Left lung (tissue), 14 donors: ENCODE measurements at places on chromosomes 12 and 14. TPM values are rescaled to one million over a fixed set of nuclear protein-coding genes. Genes with fewer than 3 reads are reported as not detected.

DNA sequence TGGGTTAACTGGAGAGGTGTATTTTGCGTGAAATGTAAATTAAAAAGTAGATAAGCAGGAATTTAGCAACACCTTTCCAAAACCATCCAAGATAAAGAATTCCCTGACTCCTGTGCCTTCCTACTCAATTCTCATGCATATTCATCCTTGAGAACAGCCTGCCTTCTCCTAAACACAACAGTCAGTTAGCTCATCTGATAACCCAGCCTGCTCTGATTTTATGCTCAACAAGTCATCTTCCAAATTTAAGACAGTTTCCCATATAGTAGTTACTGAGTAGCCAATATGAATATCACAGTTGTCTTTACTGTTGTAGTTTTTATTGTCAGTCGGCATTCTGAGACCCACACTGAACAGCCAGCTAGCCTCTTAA is 27.1 kb downstream of the CPNE8 start:
- H3K36me3 ChIP-seq, result no peaks in the 10 kb centered on the region
- no peak for DNase-seq
- H3K4me3 ChIP-seq, result no peak overlapping the region

GRCh38 chr12:45292486-45293195 is 76.7 kb downstream of the ANO6 start:
- no peaks in the 10 kb centered on the region for H3K36me3 ChIP-seq
- no peak for DNase-seq
- H3K27ac ChIP-seq, result no peak overlapping the region
- no peak overlapping the region for H3K4me3 ChIP-seq
- H3K4me1 ChIP-seq, result no peaks in the 10 kb centered on the region

- DNase-seq, result no peak
- no peak overlapping the region for H3K4me3 ChIP-seq
- H3K36me3 ChIP-seq, result no peaks in the 10 kb centered on the region
- H3K27me3 ChIP-seq, result no peaks in the 10 kb centered on the region
- H3K27ac ChIP-seq, result no peak overlapping the region
Measured at GRCh38 chr12:123085730-123086487, 65.0 kb downstream of the PITPNM2 start.

The RTL1 gene
- 0.13 TPM for polyA plus RNA-seq

The KRT75 gene
- not detected for polyA plus RNA-seq

DNA sequence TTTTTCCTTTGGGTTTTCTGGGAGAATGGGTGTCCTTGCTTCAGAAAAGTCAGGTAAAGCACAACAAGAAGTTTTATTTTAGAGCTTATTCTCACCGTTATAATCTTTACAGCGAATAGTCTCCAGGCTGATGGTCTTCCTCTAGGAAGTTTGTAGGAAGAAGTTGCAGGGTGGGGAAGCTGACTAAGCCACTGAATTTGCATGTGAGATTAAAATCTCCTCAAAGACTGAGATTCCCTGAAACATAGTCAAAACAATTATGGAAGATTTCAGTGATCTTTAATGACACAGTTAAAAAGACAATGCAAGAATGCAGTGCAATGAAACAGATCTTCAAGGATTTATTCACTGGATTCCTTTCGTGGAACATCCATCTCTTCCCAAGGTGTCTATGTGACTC is 1.2 kb downstream of the TAS2R10 start:
- H3K27me3 ChIP-seq, result no peaks in the 10 kb centered on the region
- no peaks in the 10 kb centered on the region for H3K4me1 ChIP-seq
- H3K4me3 ChIP-seq, result no peak overlapping the region
- no peak overlapping the region for H3K27ac ChIP-seq
- DNase-seq, result no peak

GRCh38 chr12:133080026-133080367 is 726 bp upstream of the ZNF140 start:
- H3K4me1 ChIP-seq, result peaks cover 4% of the 10 kb centered on the region
- H3K27ac ChIP-seq, result peak overlapping the region; percentile 99
- peak overlapping the region; percentile 76 for H3K4me3 ChIP-seq
- H3K36me3 ChIP-seq, result peaks cover 33% of the 10 kb centered on the region
- H3K27me3 ChIP-seq, result no peaks in the 10 kb centered on the region
- peak; percentile 96 for DNase-seq

GRCh38 chr14:54579621-54580020 is 12.7 kb downstream of the SAMD4A start:
- no peaks in the 10 kb centered on the region for H3K27me3 ChIP-seq
- H3K4me3 ChIP-seq, result no peak overlapping the region
- H3K36me3 ChIP-seq, result no peaks in the 10 kb centered on the region
- no peak for DNase-seq
- no peak overlapping the region for H3K27ac ChIP-seq

- H3K4me1 ChIP-seq, result no peaks in the 10 kb centered on the region
- H3K4me3 ChIP-seq, result no peak overlapping the region
- no peak for DNase-seq
- no peak overlapping the region for H3K27ac ChIP-seq
Measured at GRCh38 chr12:79326222-79326621, 364.5 kb downstream of the PAWR start.

The AGAP2 gene
- polyA plus RNA-seq, result 0.33 TPM

DNA sequence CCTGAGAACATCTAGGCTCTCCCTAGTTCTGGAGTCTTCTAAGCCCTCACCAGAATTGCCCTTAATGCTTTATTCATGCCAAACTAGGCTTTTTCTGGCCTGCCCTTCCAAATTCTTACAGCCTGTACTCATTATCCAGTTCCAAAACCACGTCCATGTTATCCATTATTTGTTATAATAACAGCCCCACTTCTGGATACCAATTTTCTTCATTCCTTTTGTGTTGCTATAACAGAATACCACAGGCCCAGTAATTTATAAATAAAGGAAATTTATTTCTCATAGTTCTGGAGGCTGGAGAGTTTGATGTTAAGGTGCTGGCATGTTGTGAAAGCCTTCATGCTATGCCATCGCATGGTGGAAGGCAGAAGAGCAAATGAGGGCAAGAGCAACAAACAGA is 68.0 kb upstream of the AMIGO2 start:
- no peaks in the 10 kb centered on the region for H3K27me3 ChIP-seq
- H3K4me1 ChIP-seq, result no peaks in the 10 kb centered on the region
- no peak overlapping the region for H3K27ac ChIP-seq

DNA sequence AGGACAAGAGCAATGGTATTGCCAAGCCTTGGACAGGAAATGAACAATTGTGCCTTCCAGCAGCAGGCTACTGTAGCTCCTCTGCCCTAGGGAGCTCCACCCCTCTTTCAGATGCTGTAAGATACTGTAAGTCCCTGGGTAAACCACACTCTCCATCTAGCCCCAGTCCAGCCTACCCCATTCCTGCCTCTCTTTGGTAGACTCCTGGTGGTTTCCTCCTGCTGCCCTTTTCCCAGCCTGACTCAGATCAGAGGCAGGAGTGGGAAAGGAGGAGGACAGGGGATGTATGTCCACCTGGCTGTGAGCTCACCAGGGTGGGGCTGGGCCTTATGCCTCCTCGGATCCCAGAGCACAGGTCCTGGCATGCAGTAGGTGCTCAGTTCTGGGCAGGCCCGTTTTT is 174.6 kb downstream of the ESRRB start:
- H3K27me3 ChIP-seq, result no peaks in the 10 kb centered on the region
- H3K4me3 ChIP-seq, result no peak overlapping the region
- H3K36me3 ChIP-seq, result no peaks in the 10 kb centered on the region

- no peaks in the 10 kb centered on the region for H3K4me1 ChIP-seq
- DNase-seq, result no peak
- H3K27me3 ChIP-seq, result no peaks in the 10 kb centered on the region
- H3K27ac ChIP-seq, result no peak overlapping the region
Measured at GRCh38 chr12:124028555-124028925, 55.5 kb downstream of the ZNF664 start.

DNA sequence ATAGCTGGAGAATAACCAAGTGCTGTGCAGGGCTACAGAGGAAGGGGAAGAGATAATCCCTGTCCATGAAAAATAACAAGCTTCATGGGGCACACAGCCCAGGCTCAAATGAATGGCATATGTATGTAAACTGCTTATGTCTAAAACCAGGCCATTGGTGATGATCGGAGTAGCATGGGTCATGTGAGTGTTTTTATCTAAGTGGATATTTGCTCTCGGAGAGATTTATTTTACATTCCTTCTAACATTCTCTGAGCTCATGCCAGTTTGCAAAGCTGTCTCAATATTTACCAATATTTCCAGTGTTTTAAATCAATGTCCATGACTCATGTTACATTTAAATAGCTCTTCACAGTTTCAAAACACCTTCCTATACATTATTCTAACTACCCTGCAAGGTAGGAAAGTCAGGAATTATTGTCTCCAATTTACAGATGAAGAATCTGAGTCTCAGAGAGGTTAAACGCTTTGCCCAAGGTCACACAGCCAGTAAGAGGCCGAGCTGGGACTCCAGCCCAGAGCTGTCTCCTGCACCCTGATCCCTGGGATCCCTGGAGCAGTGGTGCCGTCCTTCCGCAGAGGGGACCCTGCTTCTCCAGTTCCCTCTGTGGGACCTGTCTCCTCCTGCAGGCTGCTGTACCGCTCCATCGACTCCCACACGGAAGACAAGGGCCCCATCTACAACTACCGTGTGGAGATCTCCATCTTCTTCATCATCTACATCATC is 186.7 kb upstream of the FKBP4 start:
- no peaks in the 10 kb centered on the region for H3K36me3 ChIP-seq
- H3K27me3 ChIP-seq, result peaks cover 18% of the 10 kb centered on the region
- H3K4me3 ChIP-seq, result no peak overlapping the region
- peak; percentile 59 for DNase-seq
- H3K4me1 ChIP-seq, result peaks cover under 1% of the 10 kb centered on the region

DNA sequence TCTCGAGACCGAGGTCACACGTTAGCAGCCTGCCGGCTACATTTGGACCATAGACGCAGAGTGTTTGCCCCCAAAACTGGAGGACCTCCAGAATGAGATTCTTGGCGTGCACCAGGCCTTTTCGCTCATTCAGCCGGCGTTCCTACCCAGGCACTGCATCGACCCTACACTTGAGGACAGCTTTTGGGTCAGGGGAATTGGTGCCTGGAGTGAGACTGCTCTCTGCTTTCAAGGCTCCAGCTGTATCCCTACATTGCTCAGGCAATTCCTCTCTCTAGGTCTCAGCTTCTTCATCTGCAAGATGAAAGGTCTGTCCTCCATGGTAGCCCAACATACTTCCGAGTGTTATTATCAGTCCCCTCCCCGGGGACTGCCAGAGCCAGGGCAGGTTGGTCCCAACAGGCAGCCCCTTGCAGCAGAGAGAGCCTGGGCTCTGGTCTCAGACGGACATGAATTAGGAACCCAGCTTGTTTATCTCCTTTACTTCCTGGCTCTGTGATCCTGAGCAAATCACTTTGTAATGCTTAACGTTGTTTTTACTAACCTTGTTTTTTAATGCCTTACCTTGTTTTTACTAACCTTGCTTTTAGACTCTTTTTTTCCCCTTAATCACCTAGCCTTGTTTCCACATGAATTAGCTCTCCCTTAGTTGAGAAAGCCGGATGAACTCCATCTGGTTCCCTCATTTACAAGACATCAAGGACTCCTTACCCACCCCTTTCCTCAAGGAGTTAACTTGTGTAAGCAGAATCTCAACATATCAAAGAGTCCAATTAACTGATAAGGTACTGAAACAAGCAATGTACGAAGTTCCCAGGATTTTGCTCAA is 892 bp downstream of the TCHP start:
- H3K27me3 ChIP-seq, result no peaks in the 10 kb centered on the region
- H3K4me3 ChIP-seq, result peak overlapping the region; percentile 90
- H3K4me1 ChIP-seq, result peaks cover 27% of the 10 kb centered on the region
- DNase-seq, result no peak

- H3K27ac ChIP-seq, result no peak overlapping the region
- peaks cover 96% of the 10 kb centered on the region for H3K27me3 ChIP-seq
- no peak for DNase-seq
- H3K4me1 ChIP-seq, result peaks cover 8% of the 10 kb centered on the region
Measured at GRCh38 chr14:32934073-32934880, 4.4 kb upstream of the NPAS3 start.

GRCh38 chr14:33529787-33530757 is 420.8 kb downstream of the EGLN3 start:
- H3K36me3 ChIP-seq, result no peaks in the 10 kb centered on the region
- H3K4me1 ChIP-seq, result no peaks in the 10 kb centered on the region
- H3K27ac ChIP-seq, result no peak overlapping the region
- H3K4me3 ChIP-seq, result no peak overlapping the region

GRCh38 chr12:12563290-12563928 is 746 bp upstream of the DUSP16 start:
- H3K4me1 ChIP-seq, result peaks cover 38% of the 10 kb centered on the region
- H3K36me3 ChIP-seq, result no peaks in the 10 kb centered on the region
- no peak overlapping the region for H3K4me3 ChIP-seq
- DNase-seq, result no peak

GRCh38 chr14:77649326-77649725 is 32.9 kb upstream of the SPTLC2 start:
- no peaks in the 10 kb centered on the region for H3K27me3 ChIP-seq
- H3K36me3 ChIP-seq, result no peaks in the 10 kb centered on the region
- no peak overlapping the region for H3K4me3 ChIP-seq
- DNase-seq, result no peak
- no peak overlapping the region for H3K27ac ChIP-seq

The ABCC9 gene
- polyA plus RNA-seq, result 17.1 TPM

The IFI27 gene
- 25.0 TPM for polyA plus RNA-seq

GRCh38 chr12:111304642-111305071 is 64.2 kb downstream of the PHETA1 start:
- no peaks in the 10 kb centered on the region for H3K27me3 ChIP-seq
- H3K27ac ChIP-seq, result no peak overlapping the region
- no peak for DNase-seq
- no peaks in the 10 kb centered on the region for H3K4me1 ChIP-seq
- H3K4me3 ChIP-seq, result no peak overlapping the region

DNA sequence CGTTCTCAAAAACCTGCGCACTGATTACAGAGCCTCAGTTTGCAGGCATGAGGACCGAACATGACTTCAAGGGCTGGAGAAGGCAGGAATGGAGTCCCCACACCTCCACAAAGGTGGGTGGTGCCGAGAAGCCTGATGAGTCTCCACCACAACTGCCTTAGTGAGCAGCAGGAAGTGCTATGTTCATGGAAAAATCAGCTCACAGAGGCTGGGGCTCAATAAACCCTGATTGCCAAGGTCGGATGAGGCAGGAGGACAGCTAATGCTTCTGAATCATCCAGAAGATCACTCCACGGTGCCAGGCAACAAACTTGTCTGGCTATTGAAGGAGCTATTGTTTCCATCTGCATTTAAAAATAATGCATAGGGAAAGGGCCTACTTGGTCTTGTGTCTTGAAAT is 31.1 kb downstream of the APPL2 start:
- no peak overlapping the region for H3K27ac ChIP-seq
- no peak for DNase-seq
- H3K4me3 ChIP-seq, result no peak overlapping the region
- peaks cover 96% of the 10 kb centered on the region for H3K36me3 ChIP-seq
- H3K27me3 ChIP-seq, result no peaks in the 10 kb centered on the region

- no peaks in the 10 kb centered on the region for H3K27me3 ChIP-seq
- H3K36me3 ChIP-seq, result peaks cover 23% of the 10 kb centered on the region
- H3K27ac ChIP-seq, result no peak overlapping the region
- DNase-seq, result no peak
Measured at GRCh38 chr12:130880411-130880885, 8.6 kb downstream of the RAN start.

GRCh38 chr14:91573894-91574837 is 64.1 kb upstream of the PPP4R3A start:
- peaks cover 6% of the 10 kb centered on the region for H3K4me1 ChIP-seq
- H3K36me3 ChIP-seq, result no peaks in the 10 kb centered on the region
- DNase-seq, result peak; percentile 42
- H3K27ac ChIP-seq, result no peak overlapping the region

The PTGR2 gene
- polyA plus RNA-seq, result 10.9 TPM

- no peak overlapping the region for H3K27ac ChIP-seq
- no peaks in the 10 kb centered on the region for H3K27me3 ChIP-seq
- no peaks in the 10 kb centered on the region for H3K4me1 ChIP-seq
- H3K4me3 ChIP-seq, result no peak overlapping the region
- no peaks in the 10 kb centered on the region for H3K36me3 ChIP-seq
- DNase-seq, result no peak
Measured at GRCh38 chr12:118391424-118391823, 15.1 kb downstream of the SUDS3 start.

The INHBC gene
- 0.24 TPM for polyA plus RNA-seq

The KIF26A gene
- 22.9 TPM for polyA plus RNA-seq
